NCI-H526 (cell line): ENCODE measurements at places on chromosomes 6 and 20.

- no peak for DNase-seq
Observed at GRCh38 chr6:703552-703951, 10.6 kb upstream of the EXOC2 start.

DNA sequence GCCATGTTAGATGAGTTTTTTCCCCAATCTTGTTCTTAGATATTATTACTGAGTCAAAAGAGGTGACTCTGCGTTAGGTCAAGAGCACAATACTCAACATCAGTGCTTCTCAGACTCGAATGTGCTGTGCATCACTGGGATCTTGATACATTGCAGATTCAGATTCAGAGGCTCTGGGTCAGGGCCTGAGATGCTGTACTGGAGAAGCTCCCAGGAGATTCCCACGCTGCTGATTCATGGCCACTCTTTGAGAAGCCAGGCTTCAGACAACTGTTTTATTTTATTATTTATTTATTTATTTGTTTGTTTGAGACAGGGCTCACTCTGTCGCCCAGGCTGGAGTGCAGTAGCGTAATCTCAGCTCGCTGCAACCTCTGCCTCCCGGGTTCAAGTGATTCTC is 41.4 kb upstream of the ARID1B start:
- no peak for DNase-seq

DNA sequence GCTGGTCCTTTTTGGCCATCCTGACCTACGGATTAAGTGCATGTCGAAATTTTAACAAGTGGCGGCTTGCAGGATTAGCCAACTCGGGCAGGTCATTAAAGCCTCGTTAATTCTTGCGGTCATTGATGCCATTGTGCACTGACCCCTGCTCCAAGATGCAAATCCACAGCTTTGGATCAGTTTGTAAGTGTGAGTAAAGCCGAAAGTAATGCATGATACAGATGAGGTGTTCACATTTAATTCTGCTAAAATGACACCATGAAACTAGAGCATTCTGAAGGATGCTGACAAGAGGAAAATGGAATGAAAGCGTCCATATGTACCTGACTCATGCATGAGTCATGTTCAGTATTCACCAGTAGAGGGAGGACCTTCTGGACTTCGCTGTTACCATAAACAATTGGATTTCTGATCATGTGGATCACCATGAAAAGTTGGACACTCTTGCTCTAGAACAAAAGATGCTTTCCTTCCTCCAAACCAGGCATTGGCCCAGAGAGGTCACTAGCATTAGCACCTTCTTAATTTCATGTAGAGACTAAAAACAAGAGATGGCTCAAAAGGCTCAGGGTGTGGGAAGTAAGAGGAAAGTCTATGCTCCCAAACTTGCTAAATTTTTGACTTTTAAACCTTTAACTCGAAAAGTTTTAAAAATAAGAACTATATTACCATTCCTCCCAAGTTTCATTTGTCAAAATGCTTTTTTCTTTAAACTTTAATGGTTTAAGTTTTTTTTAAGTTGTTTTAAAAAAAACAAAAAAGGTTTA is 48.0 kb downstream of the MUC22 start:
- DNase-seq, result no peak

GRCh38 chr6:116003668-116004067 is 57.0 kb downstream of the FRK start:
- DNase-seq, result no peak

DNA sequence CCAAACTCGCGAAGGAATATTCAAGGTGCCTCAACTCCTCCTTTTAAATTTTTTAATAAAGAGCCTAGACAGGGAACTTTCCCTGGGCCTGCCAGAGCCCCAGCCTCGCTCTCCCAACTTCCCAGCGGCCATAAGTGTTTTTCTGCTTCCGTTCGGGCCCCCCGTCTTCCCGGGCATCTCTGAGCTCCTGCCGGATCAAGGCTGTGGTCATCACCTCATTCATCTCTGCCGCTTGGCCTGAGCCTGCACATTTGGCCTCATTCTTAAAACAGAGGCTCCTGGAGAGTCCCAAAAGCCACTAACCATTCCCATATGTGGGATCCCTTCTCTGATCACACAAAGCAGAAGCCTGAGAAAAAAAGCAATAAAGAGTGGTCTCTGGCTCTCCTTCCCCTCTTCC is 969.1 kb upstream of the DEFB115 start:
- DNase-seq, result no peak

GRCh38 chr20:22878166-22878565 is 156.9 kb upstream of the SSTR4 start:
- no peak for DNase-seq

DNA sequence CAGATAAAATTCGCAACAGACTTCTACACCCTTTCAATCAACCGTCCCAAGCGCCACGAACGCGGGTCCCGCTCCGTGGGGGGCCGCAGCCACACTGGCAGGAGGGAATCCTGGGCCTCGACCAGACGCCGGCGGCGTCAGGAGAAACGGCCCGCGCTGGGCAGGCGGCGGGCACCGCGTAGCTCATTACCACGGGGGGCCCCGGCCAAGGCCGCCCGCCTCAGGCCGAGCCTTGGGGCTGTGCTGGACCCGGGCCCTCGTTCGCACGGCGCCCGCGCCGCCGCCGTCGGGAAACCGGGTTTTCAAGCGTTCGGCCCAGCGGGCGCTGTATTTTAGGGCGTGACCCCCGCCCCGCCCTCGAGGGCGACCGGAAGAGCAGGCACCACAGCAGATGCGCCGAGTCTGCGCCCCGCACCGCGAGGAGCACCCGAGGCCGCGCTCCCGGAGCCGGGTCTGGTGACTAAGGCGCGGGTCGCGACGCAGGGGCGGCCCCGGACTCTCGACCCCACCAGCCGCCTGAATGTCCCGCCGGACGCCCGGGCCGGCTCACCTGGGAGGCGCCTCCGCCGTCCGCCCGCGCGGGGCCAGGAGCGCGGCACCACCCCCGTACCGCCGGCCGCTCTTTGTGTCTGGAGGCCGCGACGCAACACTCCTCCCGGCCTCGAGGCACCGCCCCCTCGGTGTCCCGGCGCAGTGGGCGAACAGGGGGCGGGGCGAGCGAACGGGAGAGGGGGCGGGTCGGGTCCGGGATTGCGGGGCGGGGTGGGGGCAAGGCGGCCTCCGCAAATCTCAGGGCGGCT is at the start of gene NINL:
TSS of gene NINL (minus strand) at position 627 of the 800 bp plus-strand sequence. CDS start 58,944 bp downstream, outside the sequence.
- no peak for DNase-seq

- no peak for DNase-seq
Observed at GRCh38 chr6:85632164-85632942, 10.3 kb downstream of the SYNCRIP start.
